ENCODE measurements at places on chromosomes 3 and 15.

DNA sequence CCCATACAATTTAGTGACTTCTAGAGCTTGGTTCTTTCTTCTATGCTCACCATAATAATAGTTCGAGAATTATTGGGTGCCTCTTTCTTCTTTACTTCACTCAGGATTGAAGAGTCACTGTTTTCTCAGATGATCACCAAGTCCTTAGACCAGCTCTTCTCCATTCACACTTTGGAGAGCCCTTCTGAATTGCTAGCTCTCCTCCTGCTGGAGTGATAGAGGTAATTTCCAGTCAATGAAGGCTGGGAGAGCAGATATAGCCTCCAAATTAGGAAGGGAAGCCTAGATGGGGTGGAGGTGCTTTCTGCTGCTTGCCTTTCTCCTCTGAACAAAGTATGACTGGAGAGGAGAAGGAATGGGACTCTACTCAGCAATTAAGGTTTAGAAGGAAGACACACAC lies 10.7 kb upstream of the BBX start:
- no peak for DNase-seq

- no peak for DNase-seq
Observed at GRCh38 chr3:69451594-69451993, 65.7 kb upstream of the FRMD4B start.

- no peak for DNase-seq
Observed at GRCh38 chr3:97277708-97278107, 463.3 kb downstream of the EPHA6 start.

DNA sequence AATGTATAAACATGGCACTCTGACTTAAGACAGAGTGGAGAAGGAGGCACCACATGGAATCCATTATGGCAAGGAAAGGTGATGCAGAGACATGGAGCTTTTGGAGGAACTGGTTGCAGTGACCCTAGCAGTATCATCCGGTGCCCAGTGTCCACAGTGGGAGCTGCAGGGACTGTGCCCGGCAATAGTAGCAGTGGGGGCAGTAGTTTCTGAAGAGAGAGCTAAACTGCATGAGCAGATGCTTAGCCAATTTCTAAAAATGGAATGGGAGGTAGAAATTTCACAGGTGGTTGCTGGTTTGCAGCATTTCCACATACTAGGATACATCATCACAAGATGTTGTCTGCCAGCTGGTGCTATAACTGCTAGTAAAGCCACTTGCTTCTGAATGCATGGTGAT lies 7.8 kb upstream of the TM2D3 start:
- no peak for DNase-seq

- no peak for DNase-seq
Observed at GRCh38 chr3:38019658-38020341, 9.6 kb downstream of the PLCD1 start.

DNA sequence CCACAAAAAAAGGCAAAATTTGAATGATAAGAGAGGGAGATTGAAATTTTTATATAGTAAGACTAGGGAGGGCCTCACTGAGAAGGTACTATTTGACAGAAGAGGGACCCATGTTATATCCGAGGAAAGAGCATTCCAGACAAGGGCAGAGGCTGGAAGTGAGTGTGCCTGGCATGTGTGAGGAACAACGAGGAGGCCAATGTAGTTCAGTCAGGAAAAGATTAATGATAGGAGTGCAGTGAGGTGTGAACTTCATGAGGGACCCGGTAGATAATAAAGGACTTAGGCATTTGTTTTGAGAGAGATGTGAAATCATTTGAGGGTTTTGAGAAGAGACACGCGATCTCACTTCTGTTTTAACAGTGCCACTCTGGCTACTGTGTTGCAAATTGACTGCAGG lies 36.3 kb downstream of the ASTE1 start:
- no peak for DNase-seq

DNA sequence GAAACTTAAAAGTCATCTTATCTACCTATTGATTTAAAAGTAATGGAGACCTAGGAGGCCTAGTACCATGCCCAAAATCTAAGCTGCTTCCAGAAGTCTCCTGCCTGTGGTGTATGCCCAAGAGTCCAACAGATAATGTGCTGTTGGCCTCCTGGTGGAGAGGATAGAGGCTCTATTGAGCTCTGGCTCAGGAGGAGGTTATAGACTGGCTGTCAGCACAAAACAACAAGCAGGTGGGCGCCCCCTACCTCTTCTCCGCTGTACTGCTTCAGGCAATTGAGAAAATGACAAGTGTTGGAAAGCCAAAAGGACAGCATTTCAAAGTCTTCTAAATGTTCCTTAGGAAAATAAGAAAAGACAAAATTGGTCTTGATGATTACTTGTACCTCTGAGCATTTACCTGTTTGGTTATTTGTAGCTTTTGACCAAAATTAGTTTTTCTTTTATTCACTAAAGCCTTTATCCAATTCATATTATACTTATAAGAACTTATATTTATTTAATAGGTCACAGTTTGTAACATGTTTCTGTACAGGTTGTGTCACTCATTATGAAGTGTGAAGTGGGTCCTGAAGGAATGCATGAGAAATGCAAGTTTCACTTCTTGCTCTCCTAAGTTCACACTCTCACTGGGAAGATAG lies 17.2 kb upstream of the GNB5 start:
- peak; percentile 20 for DNase-seq

- peak; percentile 12 for DNase-seq
Observed at GRCh38 chr3:55662683-55663082, 175.6 kb upstream of the WNT5A start.

DNA sequence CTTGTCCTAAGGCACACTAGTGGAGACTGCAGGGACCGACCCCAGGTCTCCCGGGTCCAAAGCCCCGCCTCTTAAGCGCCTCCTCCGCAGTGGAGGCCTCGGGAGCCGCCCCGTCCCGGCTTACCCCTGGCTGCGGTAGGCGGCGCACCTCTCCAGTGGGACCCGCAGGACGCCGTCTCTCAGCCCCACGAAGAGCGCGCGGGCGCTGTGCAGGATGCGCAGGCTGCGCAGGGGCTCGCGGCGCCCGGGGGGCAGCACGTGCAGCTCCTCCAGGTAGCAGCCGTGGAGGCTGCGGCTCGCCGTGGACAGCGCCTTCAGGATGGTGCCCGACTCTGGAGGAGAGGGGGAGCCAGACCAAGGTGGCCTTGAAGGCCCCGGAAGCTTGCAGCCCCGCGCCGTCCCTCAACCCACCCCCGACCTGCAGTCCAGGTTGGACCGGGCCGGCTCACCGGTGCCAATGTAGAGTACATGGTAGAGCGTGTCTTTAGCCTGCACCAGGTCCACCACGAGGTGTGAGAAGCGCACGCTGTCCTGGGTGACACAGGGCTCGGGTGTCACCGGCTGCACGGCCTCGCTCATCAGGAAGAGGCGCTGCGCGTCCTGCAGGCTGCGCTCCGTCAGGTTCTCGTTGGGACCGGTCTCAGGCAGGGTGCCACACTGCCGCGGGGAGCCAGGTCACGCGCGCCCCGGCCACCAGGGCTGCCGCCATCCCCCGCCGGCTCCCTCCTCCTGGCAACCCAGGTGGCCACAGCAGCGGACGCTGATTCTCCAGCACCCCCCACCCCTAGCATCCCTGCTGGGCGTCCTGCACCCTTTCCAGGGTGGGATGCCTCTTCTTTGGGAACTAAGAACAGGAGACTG lies 105.5 kb downstream of the SEMA5B start:
- DNase-seq: no peak

DNA sequence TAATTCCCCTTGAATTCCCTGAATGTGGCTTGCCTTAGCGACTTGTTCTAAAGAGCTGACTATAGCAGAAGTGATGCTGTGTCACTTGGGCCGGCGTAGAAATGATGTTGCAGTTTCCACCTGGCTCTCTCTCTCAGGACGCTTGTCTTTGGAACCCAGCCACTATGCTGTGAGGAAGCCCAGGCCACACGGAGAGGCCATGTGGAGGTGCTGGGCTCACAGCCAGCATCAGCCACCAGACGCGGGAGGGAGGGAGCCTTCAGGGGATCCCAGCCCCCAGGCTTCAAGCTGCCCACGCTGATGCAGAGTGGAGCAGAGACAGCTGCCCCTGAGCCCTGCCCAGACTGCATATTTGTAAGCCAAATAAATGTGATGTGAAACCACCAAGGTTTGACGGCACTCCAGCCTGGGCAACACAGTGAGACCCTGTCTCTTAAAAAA lies 18.6 kb downstream of the RNU5B-1 start:
- no peak for DNase-seq

- peak; percentile 33 for DNase-seq
Observed at GRCh38 chr15:87155771-87156170, 1076.1 kb downstream of the AGBL1 start.

GRCh38 chr3:191119415-191120295 lies 79.4 kb upstream of the OSTN start:
- no peak for DNase-seq
